ENCODE measurements at places on chromosomes 6 and 20. TPM values are rescaled to one million over a fixed set of nuclear protein-coding genes. Genes with fewer than 3 reads are reported as not detected.
A peak's percentile ranks its signal among the peaks of the same experiment; 100 is the strongest.

SGK2 gene
- total RNA-seq, result 3.1 TPM

MAPK14 gene
- total RNA-seq, result 82.2 TPM

MYCT1 gene
- 66.4 TPM for total RNA-seq

FBXO5 gene
- 9.9 TPM for total RNA-seq

- H3K27me3 ChIP-seq, result no peaks in the 10 kb centered on the region
- no peak overlapping the region for H3K4me3 ChIP-seq
- no peak for DNase-seq
- H3K4me1 ChIP-seq, result no peaks in the 10 kb centered on the region
Measured at GRCh38 chr20:47143657-47144056, 212.8 kb downstream of the ZMYND8 start.

DNA sequence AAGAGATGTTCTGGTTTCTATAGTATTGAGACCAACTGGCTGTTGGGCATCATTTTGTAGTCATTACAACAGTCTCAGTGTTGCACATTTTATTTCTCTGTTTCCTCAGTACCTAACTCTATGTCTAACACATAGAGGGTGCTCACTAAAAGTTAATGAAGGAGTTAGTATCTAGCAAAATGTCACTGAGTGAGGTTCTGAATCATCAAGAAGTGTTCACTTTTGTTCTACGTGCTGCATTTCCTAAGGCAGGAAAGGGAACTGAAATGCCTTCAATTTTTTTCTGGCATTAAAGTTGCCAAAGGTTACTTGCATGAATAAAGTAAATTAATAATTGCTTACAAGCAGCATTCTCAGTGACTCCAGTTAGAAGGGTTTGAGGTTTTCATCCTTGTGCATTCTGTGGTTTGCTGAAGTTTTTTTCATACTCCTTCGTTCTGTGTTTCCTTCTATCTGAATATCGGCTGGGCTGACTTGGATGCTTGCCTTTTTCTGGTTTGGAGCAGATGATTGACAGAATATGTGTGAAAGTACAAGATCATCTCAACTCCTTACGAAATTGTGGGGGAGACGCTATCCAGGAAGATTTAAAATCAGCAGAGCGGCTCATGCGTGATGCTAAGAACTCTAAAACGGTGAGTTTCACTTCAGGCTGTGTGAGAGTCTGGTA is 114.5 kb upstream of the SCGN start:
- no peak overlapping the region for H3K4me3 ChIP-seq
- no peaks in the 10 kb centered on the region for H3K4me1 ChIP-seq
- H3K36me3 ChIP-seq, result no peaks in the 10 kb centered on the region
- H3K27me3 ChIP-seq, result no peaks in the 10 kb centered on the region
- no peak for DNase-seq
- no peak overlapping the region for H3K27ac ChIP-seq

DNA sequence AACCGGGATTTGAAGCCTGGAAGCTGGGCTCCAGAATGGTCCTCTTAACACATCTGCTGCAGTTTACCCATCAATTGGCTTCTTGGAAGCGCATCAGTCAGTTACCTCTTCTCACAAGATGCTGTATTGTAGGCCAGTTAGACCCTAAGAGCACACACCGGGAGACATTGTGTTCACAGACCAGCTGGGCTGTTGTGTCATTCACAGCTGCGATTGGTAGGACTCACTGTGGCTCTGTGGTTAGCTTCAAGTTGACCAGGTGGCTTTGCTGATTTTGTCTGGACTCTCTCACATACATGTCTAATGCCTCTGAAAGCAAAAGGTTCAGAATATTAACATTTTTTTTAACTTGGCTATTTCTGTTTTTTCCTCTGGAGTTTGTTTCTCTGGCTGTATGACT is 64.8 kb downstream of the SNX9 start:
- H3K4me1 ChIP-seq, result peaks cover 14% of the 10 kb centered on the region
- no peak overlapping the region for H3K27ac ChIP-seq
- no peaks in the 10 kb centered on the region for H3K36me3 ChIP-seq
- no peak for DNase-seq
- H3K4me3 ChIP-seq, result no peak overlapping the region

- no peaks in the 10 kb centered on the region for H3K27me3 ChIP-seq
- H3K4me1 ChIP-seq, result peaks cover 48% of the 10 kb centered on the region
- DNase-seq, result no peak
- peak overlapping the region; percentile 43 for H3K27ac ChIP-seq
Measured at GRCh38 chr20:5949943-5950270, 426 bp downstream of the TRMT6 start.

DNA sequence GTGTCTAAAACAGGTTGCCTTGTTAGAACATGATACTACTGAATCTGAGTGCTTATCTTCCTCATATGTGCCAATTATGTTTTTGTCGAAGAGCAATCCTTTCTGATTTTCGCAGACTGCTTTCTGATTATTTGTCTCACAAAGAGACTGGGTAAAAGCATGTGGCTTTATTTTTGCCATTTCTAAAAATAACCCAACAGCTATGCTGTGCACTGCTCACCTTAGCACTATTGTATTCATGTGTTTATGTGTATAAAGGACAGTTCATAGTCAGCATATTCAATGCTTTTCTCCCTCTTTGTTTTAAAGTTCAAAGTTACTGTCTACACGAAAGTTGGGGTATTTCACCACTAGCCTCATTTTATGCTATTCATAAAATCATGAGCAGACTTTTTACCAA is 127.0 kb downstream of the SGK1 start:
- H3K27me3 ChIP-seq, result no peaks in the 10 kb centered on the region
- no peak for DNase-seq
- no peaks in the 10 kb centered on the region for H3K4me1 ChIP-seq
- no peak overlapping the region for H3K27ac ChIP-seq
- no peaks in the 10 kb centered on the region for H3K36me3 ChIP-seq

GRCh38 chr6:18347021-18347577 is 40.1 kb upstream of the RNF144B start:
- no peak overlapping the region for H3K4me3 ChIP-seq
- DNase-seq, result no peak
- H3K36me3 ChIP-seq, result no peaks in the 10 kb centered on the region
- no peaks in the 10 kb centered on the region for H3K27me3 ChIP-seq
- H3K4me1 ChIP-seq, result no peaks in the 10 kb centered on the region

GRCh38 chr6:132382630-132383175 is 18.6 kb downstream of the MOXD1 start:
- no peaks in the 10 kb centered on the region for H3K27me3 ChIP-seq
- no peak overlapping the region for H3K4me3 ChIP-seq
- no peaks in the 10 kb centered on the region for H3K4me1 ChIP-seq
- no peak overlapping the region for H3K27ac ChIP-seq
- DNase-seq, result no peak

- no peaks in the 10 kb centered on the region for H3K27me3 ChIP-seq
- H3K27ac ChIP-seq, result peak overlapping the region; percentile 87
- peak overlapping the region; percentile 58 for H3K4me3 ChIP-seq
Measured at GRCh38 chr20:46118481-46119020, 437 bp downstream of the CD40 start.

DNA sequence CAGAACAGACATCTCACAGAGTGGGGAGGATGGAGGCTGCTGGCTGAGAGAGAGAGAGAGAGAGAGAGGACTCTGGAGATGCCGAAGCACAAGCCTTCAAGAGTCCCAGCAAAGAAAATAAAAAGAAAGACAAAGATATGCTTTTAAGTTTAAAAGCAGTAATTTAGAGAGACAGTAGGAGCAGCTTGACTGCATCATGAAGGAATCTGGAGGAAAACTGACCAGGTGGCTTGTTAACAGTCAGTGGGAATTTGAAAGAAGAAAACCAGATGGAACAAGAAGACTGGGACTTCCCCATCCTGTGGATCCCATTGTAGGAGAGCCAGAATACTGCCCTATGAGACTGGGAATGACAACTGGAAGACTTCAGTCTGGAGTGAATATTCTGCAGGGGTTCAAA is 46.3 kb upstream of the PLN start:
- H3K36me3 ChIP-seq, result peaks cover 48% of the 10 kb centered on the region
- H3K4me3 ChIP-seq, result no peak overlapping the region
- DNase-seq, result no peak
- H3K4me1 ChIP-seq, result no peaks in the 10 kb centered on the region

DNA sequence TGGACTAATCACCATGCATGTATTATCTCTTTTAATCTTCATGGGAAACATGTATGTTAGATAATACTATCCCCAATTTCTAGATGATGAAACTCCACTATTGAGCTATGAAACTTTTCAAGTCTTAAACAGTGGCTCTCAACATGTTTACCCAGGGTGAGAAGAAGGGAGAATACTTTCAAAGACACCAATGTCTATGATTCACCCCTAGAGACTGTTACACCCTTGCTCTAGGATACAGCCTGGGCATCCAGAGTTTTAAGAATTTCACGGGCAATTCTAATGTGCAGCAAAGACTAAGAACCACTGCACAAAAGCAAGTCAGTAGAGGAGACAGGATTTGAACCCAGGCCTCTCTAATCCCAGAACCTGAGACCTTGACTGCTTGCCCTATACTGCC is 47.8 kb downstream of the GFOD1 start:
- H3K4me1 ChIP-seq, result peaks cover 29% of the 10 kb centered on the region
- no peaks in the 10 kb centered on the region for H3K27me3 ChIP-seq
- DNase-seq, result no peak
- H3K27ac ChIP-seq, result no peak overlapping the region

DNA sequence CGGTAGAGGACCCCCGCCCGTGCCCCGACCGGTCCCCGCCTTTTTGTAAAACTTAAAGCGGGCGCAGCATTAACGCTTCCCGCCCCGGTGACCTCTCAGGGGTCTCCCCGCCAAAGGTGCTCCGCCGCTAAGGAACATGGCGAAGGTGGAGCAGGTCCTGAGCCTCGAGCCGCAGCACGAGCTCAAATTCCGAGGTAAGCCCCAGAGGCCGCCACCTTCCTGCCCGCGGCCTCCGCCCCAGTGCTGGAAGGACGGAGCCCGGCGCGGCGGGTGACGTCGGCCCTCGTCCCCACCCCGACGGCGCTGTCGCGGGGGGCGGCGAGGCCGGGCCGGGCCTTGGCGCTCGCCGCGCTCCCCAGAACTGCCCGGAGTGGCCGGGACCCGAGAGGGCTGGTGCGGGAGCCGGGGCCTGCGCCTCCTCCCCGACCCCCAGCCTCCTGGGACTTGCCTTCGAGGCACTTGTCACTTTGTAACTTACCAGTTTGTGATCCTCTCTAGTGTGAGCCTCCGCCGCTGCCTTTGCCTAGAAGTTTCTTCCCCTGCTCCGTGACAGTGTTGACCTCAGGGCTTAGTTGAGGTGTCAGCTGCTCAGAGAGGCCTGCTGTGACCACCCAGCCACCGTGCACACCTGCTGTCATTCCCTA is 417 bp downstream of the VAPB start:
- no peaks in the 10 kb centered on the region for H3K36me3 ChIP-seq
- no peaks in the 10 kb centered on the region for H3K27me3 ChIP-seq
- H3K4me1 ChIP-seq, result peaks cover 22% of the 10 kb centered on the region
- peak overlapping the region; percentile 55 for H3K4me3 ChIP-seq
- peak overlapping the region; percentile 89 for H3K27ac ChIP-seq

DNA sequence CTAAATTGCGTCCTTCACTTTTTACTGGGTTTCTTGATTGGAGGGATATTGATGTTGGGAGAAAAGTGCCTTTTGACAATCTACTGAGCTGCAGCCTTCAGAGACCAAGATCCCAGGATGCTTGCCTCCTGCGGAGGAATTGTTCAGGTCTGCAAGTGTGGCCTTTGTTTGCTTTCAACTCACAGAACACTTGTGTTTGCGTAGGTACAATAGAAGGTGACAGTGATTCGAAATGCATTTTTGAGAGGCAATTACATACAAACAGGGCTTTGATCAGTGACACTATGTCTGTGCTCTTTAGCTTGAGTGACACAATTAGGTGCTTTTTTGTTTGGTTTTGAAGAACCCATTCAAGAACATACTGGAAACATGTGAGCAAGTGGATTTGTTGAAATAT is 600.6 kb downstream of the QKI start:
- H3K27me3 ChIP-seq, result no peaks in the 10 kb centered on the region
- H3K4me3 ChIP-seq, result no peak overlapping the region
- no peaks in the 10 kb centered on the region for H3K36me3 ChIP-seq
- H3K27ac ChIP-seq, result no peak overlapping the region

DNA sequence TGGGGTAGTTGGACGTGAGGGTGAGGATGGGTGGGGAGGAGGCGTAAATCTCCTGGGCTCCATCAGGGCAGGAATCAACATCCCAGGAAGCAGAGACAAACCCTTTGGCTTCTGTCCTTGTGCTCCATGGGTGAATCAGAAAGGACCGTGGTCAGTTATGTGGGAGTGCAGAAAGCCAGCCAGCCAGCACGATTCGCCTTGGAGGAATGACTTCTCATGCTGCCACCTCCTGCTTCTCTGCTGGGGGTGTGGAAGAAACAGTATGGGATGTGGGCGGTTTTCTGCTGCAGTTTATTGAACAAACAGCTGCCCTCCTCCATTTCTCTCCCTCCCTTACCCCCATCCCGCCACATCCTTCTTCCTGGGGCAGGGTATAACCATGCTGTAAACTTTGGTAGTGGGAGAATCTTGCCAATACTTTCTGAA is 214.5 kb downstream of the SOX4 start:
- peak overlapping the region; percentile 47 for H3K27ac ChIP-seq
- H3K4me1 ChIP-seq, result no peaks in the 10 kb centered on the region
- H3K4me3 ChIP-seq, result no peak overlapping the region
- no peak for DNase-seq
- H3K36me3 ChIP-seq, result no peaks in the 10 kb centered on the region
- H3K27me3 ChIP-seq, result no peaks in the 10 kb centered on the region

DNA sequence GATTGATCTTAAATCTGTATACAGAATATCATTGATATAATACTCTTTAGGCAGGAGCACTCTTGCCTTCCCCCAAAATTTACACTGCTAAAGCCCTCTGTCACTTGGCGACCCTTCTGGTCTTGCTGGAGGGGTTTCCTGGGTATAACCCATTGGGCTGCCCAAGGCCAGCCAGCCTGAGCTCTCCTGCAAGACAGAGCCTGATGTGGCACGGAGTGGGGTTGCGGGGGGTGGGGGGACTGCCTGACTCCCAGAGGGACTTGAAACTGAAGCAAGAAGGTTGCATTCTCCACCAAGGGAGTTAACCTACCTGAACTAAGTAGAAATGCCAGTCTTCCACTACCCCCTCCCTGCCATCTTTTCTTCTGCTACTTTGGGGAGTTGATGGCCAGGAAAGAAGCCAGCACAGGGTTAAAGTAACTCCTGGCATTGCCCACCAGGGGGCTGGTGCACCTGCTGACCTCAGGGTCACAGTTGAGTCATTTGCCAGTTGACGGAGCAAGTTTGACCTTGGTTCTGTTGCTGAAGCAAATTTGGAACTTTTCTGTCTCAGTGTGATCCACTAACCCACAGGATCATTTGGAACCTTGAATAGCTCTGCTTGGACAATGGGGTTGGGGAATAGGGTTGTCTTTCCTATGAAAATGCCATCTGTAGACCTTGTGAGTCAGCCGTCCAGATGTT is 79.4 kb downstream of the ASXL1 start:
- no peak for DNase-seq
- no peaks in the 10 kb centered on the region for H3K27me3 ChIP-seq
- peaks cover 12% of the 10 kb centered on the region for H3K4me1 ChIP-seq
- H3K27ac ChIP-seq, result no peak overlapping the region
- no peak overlapping the region for H3K4me3 ChIP-seq
- peaks cover 96% of the 10 kb centered on the region for H3K36me3 ChIP-seq

GRCh38 chr20:52270001-52270606 is 78.5 kb upstream of the ZFP64 start:
- no peak overlapping the region for H3K27ac ChIP-seq
- no peaks in the 10 kb centered on the region for H3K36me3 ChIP-seq
- peaks cover 3% of the 10 kb centered on the region for H3K27me3 ChIP-seq
- no peak for DNase-seq
- no peak overlapping the region for H3K4me3 ChIP-seq
